ENCODE measurements at places on chromosomes 6 and 20.

- DNase-seq, result peak; percentile 68
These were observed 75.4 kb downstream of the FILIP1 start for GRCh38 chr6:75418233-75418632.

GRCh38 chr6:43492673-43493072 lies 15.3 kb downstream of the TJAP1 start:
- DNase-seq, result peak; percentile 49

GRCh38 chr6:95768539-95768938 lies 191.2 kb downstream of the MANEA start:
- no peak for DNase-seq

DNA sequence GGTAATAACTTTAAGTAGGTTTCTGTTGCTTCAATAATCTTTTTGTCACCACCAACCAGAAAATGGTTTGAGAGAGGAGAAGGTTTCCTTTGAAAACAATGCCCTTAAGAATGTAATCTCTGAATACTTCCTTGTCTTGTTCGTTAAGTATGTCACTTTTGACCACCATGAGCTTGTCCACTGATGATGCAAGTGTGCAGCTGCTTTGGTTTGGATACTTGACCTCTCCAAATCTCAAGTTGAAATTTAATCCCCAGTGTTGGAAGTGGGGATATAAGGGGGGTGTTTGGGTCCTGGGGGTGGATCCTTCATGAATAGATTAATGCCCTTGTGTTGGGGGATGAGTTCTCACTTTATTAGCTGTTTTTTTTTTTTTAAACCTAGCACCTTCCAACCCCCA lies 985.4 kb downstream of the EPHA7 start:
- no peak for DNase-seq

DNA sequence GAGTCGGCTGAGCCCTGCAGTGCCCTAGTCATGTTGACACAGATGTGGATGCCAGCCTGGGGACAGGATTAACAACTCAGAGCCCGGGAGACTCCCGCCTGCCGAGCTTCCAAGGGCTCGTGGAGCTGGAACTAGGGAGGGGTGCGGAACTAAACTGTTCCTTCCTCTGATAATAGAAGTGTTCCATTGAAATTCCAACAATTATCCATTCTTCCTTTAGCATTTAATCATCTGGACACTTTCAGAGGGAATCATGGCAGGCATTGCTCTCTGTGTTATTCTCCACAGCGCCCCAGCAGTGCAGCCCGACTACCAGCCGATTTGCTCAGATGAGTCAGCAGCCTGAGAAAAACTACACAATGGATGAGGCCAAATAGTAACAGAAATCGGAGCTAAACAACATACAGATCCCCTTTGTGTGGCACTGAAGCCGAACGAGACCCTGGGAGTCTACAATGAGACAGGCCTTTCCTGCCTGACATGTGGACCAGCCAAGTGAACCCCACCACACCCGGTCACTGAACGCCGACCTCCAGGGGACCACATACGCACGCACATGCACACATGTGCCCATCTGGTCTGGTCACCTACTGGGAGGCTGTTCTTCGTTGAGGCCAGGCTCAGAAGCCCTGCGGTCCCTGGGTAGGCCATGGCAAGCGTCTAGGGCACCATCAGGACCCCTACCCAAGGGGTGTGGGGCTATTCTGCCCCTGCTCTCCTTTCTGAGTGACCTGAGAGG lies 238.4 kb upstream of the AFDN start:
- no peak for DNase-seq

DNA sequence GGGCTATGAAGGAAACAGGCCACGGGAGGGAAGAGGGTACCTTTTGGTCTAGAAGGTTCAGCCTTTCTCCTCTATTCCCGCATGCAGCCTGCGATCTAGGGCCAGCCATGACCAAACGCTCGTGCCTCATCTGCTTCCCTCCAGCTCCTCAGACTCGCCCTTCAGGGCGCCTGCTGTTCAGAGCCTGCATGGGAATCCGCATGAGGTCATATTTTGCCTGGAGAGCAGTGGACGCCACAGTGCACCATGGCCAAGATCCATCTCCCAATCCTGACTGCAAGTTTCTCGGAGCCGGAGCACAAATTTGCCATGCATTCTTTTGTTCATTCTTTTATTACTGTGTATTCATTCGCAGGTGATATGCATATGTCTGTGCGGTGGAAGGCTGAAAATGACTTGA lies 608.1 kb downstream of the QKI start:
- peak; percentile 24 for DNase-seq

DNA sequence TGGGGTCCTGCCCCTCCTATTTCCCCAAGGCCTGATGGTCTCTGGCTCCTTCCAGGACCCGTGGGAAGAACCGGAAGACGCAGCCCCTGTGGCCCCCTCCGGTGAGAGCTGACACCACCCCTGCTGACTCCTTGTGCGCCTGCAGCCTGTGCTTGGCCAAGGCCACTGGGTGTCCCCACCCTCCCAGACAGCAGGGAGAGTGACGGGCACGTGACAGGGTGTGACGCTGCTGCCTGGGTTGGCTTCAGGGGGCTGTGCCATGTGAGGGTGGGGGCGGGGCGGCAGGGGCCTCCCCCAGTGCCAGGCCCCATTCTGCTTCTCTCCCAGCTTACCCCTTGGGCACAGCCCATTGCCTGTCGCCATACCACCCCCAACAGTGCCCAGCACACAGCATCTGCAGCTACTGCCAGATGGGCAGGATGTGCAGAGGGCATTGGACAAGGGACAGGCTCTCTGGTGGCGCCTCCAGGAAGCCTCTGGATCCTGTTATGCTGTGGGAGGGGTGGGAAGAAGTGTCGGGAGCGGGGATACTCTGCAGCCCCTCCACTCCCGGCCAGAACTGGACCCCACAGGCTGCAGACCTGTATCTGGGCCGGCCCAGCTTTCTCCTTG lies 2.9 kb downstream of the BIRC7 start:
- no peak for DNase-seq

GRCh38 chr20:56750430-56750829 lies 121.3 kb downstream of the TFAP2C start:
- DNase-seq, result no peak

GRCh38 chr6:10624836-10625235 lies 69.6 kb downstream of the C6orf52 start:
- DNase-seq, result no peak

- DNase-seq, result peak; percentile 37
These were observed 11.0 kb downstream of the SMPDL3A start for GRCh38 chr6:122799916-122800686.
